ENCODE measurements at places on chromosomes 4 and X. TPM values are rescaled to one million over a fixed set of nuclear protein-coding genes. Genes with fewer than 3 reads are reported as not detected.

DNA sequence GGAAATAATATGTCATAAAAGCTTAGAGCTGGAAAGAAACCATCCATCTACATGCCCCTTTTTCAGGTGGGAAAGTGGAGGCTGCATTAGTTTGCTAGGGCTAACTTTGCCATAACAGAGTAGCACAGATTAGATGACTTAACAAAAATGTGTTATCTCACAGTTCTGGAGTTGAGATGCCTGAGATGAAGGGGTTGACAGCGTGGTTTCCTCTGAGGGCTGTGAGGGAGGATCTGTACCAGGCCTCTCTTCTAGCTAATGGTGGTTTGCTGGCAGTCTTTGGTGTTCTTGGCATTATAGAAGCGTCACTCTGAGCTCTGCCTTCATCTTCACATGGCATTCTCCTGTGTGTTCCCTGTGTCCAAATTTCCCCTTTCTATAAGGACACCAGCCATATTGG is 2.4 kb downstream of the CHRNA9 start:
- no peak for DNase-seq

DNA sequence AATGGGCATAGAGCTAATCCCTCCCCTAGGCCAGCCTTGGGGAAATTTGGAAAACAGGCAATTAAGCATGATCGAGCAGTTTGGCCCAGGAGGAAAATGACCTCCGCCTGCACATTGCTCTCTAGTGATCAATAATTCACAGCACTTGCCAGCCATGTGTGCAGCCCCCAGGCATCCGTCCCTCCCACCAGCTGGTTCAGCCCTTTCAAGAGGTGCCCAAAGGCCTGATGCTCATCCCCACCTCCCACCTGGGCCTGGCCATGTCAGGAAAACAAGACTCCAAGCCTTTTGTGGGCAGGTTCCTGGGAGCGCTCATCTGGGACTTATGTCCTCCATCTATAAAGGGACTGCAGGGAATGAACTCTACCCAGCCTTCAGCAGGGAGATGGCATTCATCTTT is 17.5 kb upstream of the PPP2R2C start:
- DNase-seq, result no peak

DNA sequence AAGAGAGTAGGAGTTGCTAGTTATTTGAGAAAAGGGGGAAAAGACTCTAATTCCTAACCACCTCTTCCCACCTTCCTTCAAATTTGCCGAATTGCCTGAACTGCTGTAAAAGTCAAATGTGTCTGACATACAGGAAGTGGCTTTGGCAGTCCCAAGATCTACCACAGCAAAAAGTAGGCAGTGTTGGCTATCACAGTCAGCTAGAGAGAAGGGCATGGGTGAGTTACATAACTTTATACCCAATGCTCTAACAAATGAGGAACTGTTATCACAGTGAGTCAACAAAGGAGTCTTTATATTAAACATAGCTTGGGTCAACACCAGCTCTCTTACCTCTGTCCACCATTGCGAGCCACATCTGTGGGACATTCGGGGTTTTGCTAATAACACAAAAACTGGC is 2.4 kb upstream of the MBNL3 start:
- DNase-seq, result no peak

GRCh38 chr4:80295336-80295735 is 28.9 kb downstream of the FGF5 start:
- no peak for DNase-seq

- DNase-seq, result no peak
These were observed 10.0 kb upstream of the CDKL5 start for GRCh38 chrX:18415386-18415785.

GRCh38 chr4:42329421-42329820 is 67.9 kb upstream of the SHISA3 start:
- DNase-seq, result no peak

DNA sequence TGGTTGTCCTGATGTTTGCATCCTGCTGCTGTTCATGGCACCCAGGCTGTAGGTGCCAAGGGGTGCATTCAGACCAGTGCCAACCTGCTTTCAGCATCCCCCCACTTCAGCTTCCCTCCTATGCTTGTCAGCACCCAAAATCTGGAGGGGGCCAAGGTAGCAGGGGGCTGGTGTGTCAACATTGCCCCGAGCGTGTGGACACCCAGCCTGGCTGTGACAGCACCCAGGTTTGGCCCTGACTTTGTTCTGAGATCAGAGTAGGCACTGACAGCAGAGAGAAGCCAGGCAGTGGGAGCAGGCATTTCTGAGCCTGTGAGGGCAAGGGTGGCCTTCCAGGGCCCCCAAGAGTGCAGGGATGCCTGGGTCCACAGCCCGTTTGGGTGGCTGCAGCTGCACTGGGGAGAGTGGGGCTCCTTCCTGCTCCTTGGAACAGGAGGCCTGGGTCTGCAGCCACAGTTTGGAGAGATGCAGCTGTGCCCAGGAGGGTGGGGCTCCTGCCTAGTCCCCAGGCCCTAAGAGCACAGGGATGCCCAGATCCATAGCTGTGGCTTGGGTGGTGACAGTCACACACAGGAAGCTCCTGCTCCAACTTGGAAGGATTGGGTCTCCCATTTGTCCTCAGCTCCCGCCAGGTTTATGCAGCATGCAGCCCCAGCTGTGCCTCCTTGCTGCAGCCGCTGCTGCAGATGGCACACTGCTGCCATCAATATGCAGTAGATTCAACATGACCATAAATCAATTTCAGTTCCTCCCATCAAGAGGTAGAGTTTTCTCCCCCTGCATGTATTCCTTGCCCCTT is 12.3 kb upstream of the PPM1K start:
- DNase-seq, result no peak

SPANXA2 gene
- not detected for total RNA-seq

XAGE2 gene
- not detected for total RNA-seq

Measured in T-cell (primary cell).